NCI-H1105 (cell line): ENCODE measurements at places on chromosomes 13 and 19.
A peak's percentile ranks its signal among the peaks of the same experiment; 100 is the strongest.

DNA sequence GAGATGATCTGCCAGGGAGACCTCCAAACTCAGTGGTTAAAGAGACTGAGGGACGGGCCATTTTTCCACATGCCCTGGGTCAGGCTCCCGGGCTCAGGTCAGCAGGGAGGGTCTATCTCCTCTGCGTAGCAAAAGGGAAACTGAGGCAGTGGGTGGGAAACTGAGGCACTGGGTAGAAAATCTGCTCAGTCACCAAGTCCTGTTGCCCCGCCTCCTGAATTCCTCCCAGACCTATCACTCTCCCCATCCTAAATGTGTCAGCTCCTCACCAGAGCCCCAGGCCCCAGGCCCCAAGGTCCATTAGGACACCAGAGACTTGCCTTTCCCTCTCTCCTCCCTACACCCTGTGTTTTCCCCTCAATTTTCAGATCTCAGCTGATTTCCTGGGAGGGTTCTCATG, 2.4 kb downstream of the CD320 start:
- DNase-seq = no peak

GRCh38 chr19:4759388-4760284, 31.9 kb upstream of the FEM1A start:
- DNase-seq = peak; percentile 97

DNA sequence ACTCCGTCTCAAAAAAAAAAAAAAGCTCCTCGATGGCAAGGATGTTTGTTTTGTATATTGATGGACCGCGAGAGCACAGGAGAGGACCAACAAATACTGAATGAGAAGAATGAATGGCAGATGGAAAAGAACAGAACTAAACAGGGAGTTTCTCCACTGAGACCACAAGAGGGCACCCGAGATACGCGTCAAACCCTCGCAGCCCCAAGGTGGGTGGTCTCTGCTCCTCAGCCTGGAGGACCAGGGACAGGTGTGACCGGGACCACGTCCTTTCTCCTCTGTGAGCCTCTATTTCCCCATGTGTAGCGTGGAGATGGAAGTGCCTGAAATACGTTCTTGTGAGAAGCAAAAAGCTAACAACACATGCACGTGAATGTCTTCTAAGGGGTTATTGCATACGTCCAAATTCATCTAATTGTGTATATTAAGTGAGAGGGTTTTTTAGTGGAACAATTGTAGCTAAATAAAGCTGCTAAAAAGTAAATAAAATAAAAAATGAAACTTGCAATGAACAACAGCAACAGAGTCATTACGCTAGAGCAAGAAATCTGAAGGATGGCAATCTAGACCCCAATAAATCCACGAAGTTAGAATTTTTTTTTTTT, 8.3 kb upstream of the CDC42EP5 start:
- DNase-seq = peak; percentile 55

DNA sequence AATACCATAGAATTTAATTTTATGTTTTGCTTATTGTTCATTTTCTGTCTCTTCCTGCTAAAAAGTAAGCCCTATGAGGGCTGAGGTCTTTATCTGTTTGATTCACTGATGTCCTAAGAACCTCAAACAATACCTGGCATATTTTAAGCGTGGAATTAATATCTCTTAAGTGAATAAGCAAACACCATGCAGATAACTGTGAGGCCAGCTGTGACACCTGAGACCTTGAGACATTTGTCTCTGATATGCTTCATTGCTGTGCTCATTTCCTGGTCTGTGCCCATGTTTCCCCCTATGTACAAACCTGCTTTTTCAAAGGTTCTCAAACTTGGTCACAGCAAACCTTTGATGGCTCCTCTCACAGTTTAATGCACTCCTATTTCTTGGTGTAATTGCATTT, 254.6 kb downstream of the COG6 start:
- DNase-seq = no peak

DNA sequence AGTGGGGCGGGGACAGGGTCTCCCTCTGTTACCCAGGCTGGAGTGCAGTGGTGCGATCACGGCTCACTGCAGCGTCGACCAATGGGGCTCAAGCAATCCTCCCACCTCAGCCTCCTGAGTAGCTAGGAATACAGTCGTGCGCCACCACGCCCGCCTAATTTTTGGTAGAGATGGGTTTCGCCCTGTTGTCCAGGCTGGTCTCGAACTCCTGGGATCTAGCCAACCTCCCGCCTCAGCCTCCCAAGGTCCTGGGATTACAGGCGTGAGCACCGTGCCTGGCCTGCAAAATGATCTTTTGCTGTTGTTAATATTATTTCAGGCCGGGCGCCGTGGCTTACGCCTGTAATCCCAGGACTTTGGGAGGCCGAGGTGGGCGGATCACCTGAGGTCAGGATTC, 621 bp upstream of the TGDS start:
- no peak for DNase-seq

DNA sequence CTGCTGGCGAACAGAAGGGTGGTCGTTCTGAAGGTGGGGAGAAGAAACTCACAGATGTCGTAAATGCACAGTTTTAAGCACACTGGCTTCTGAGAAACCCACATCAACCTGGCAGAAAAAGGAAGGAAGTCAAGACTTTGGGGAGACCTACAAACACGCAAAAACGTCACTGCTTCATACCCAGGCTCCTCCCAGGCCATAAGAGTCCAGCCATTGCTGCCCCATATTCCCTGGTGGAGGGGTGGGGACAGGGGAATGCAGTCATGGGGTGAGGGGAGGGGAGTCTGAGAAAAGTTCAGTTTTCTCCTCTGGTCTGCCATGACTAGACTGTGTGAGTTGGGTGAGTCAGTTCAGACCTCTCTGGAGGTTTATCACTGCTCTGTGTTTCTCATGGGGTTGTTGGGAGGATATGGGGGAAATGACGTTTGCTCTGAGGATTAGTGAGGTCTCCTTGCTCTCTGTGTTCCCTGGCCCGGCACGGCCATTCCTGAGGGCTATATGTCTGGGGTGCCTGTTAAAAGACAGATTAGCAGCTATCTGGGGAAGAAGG, 139.0 kb downstream of the FLT1 start:
- no peak for DNase-seq
